ENCODE measurements at places on chromosomes 4 and X. TPM values are rescaled to one million over a fixed set of nuclear protein-coding genes. Genes with fewer than 3 reads are reported as not detected.

Gene TRAPPC11
- total RNA-seq: 20.0 TPM

Gene NEK1
- 4.3 TPM for total RNA-seq

Gene CPZ
- total RNA-seq: 27.9 TPM

Gene GPR50
- not detected for total RNA-seq

Gene HPGDS
- not detected for total RNA-seq

Gene SPACA5
- not detected for total RNA-seq

Gene AFF1
- total RNA-seq: 8.1 TPM

Gene CT83
- total RNA-seq: not detected

Gene CPE
- 15.5 TPM for total RNA-seq

Gene RAB33B
- 4.4 TPM for total RNA-seq

Gene NWD2
- under 0.01 TPM for total RNA-seq

Gene BANK1
- 1.8 TPM for total RNA-seq

Gene CBR4
- total RNA-seq: 12.6 TPM

Gene CLDN22
- not detected for total RNA-seq

Gene SLC2A9
- total RNA-seq: 0.11 TPM

Gene PCYT1B
- not detected for total RNA-seq

Gene PF4V1
- not detected for total RNA-seq

Gene FAM47E
- total RNA-seq: 0.91 TPM

Gene MAGEC3
- total RNA-seq: not detected

Gene KLKB1
- total RNA-seq: not detected

Gene ZXDB
- total RNA-seq: 10.1 TPM
